Tibial nerve (tissue), 4 donors: ENCODE measurements at places on chromosomes 13 and 19. TPM values are rescaled to one million over a fixed set of nuclear protein-coding genes. Genes with fewer than 3 reads are reported as not detected.

Gene ADGRE3
- not detected for total RNA-seq

DNA sequence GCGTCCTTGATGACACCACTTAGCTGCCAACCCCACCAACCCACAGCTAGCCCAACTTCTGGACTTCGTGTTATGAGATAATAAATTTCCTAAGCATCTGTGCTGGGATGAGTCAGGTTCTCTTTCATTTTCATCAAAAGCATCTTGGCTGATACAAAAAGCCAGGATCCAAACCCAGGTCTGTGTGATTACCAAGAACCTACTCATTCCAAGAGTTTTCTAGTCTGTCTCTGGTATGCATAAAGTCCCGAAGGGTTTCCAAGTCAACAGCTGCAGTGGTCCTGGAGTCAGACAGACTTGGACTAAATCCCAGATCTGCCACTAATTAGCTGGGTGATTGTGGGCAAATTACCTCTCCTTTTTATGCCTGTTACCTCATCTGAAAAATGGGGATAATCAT, 55.5 kb upstream of the SERP2 start:
- no peak for DNase-seq
- H3K4me1 ChIP-seq, result peaks cover 14% of the 10 kb centered on the region
- no peaks in the 10 kb centered on the region for H3K36me3 ChIP-seq
- H3K27ac ChIP-seq, result no peak overlapping the region
- H3K4me3 ChIP-seq, result no peak overlapping the region

DNA sequence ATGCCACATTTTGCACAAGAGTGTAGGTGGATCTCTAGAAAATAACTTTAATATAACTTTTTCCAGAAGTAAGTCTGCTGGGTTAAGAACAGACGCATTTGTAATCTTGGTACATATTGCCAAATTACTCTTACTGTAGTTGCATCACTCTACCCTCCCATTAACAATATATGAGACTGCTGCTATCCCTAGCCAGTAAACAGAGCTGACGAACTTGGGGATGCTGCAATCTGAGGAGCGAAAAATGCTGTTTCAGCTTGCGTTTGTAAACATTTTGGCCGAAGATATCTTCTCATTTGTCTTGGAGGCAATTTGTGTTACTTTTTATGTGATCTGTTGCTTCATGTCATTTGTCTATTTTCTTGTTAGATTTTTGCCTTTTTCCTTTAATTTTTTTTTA, 1482.8 kb downstream of the OLFM4 start:
- H3K4me1 ChIP-seq, result no peaks in the 10 kb centered on the region
- no peaks in the 10 kb centered on the region for H3K36me3 ChIP-seq
- no peaks in the 10 kb centered on the region for H3K27me3 ChIP-seq
- H3K27ac ChIP-seq, result no peak overlapping the region
- H3K4me3 ChIP-seq, result no peak overlapping the region

Gene SLC17A7
- total RNA-seq, result 7.0 TPM

GRCh38 chr19:2582984-2583956, 107.3 kb downstream of the GADD45B start:
- H3K36me3 ChIP-seq, result no peaks in the 10 kb centered on the region
- H3K27ac ChIP-seq, result no peak overlapping the region
- H3K4me1 ChIP-seq, result no peaks in the 10 kb centered on the region
- DNase-seq, result no peak

DNA sequence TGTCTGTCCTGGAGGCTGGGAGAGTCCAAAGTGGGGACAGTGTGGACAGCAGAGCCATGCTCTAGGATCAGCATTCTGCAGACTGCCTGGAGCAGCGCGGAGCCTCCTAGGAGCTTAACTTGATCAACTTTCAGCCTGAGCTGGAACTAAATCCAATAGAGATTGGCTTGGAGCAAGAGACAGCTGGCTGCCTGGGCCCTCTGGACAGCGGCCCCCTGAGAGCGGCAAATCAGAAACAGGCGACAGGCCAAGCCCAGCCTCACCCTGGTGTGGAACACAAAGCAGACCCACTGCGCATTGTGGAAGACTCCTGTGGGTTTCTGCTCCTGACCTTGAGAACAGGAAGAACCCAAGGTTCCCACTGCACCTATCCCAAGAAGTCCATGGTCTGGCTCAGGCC, 462.2 kb downstream of the TSHZ3 start:
- peaks cover 9% of the 10 kb centered on the region for H3K4me1 ChIP-seq
- no peaks in the 10 kb centered on the region for H3K36me3 ChIP-seq
- H3K27ac ChIP-seq, result no peak overlapping the region

GRCh38 chr13:50126263-50126992, 111.2 kb downstream of the KCNRG start:
- peaks cover 69% of the 10 kb centered on the region for H3K4me1 ChIP-seq
- H3K4me3 ChIP-seq, result peak overlapping the region; percentile 97

GRCh38 chr13:95479731-95480130, 72.8 kb upstream of the CLDN10 start:
- H3K4me1 ChIP-seq, result no peaks in the 10 kb centered on the region
- no peak overlapping the region for H3K4me3 ChIP-seq
- no peak overlapping the region for H3K27ac ChIP-seq
- H3K36me3 ChIP-seq, result no peaks in the 10 kb centered on the region
- H3K27me3 ChIP-seq, result no peaks in the 10 kb centered on the region
- DNase-seq, result no peak

GRCh38 chr19:8089664-8090601, 37.4 kb downstream of the CCL25 start:
- DNase-seq, result no peak
- no peaks in the 10 kb centered on the region for H3K4me1 ChIP-seq
- no peak overlapping the region for H3K4me3 ChIP-seq
- H3K27me3 ChIP-seq, result no peaks in the 10 kb centered on the region
- no peaks in the 10 kb centered on the region for H3K36me3 ChIP-seq

GRCh38 chr13:63542770-63543169, 2127.1 kb upstream of the PCDH20 start:
- no peaks in the 10 kb centered on the region for H3K4me1 ChIP-seq
- no peaks in the 10 kb centered on the region for H3K27me3 ChIP-seq
- no peak overlapping the region for H3K27ac ChIP-seq

Gene CA11
- total RNA-seq, result 3.1 TPM

DNA sequence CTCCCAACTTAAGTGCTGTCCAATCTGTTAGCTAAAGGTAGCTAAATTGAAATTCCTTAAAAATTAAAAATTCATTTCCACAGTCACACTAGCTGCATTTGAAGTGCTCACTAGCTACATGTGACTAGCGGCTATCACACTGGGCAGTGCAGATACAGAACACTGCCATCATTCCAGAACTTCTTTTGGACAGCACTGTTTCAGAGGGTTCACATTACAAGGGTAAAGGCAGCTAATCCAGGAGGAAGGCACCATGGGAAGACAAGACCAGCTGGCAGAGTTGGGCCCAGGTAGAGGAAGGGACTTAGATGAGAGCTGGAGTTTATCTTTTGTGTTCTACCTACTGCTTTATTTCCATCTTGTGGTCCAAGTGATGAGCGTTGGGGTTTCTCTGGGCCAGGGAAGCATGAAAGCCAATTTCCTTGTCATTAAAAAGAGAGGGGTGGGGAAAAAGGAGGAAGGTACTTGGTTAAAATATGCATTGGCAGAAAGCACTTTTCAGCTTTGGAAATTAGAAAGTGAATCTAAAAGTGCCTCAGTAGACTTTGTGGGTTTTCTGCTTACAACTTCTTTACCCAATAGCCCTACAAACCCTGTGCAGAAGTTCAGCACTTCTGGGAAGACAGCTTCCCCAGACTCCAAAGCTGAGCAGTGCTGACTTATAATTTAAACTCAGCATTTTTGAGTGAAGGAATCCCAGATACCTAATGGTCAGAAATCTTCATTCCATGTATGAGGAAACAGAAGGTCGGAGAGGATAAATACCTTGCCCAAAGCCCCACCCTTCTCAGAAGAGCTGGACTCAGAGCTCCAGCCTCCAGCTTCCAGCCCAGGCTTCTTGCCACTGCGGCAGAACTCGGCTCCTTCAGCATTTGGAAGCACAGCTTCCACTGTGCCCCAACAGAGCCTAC, 49.5 kb downstream of the ATP7B start:
- no peak overlapping the region for H3K4me3 ChIP-seq
- no peaks in the 10 kb centered on the region for H3K27me3 ChIP-seq
- H3K36me3 ChIP-seq, result peaks cover 42% of the 10 kb centered on the region
- no peak for DNase-seq
- H3K4me1 ChIP-seq, result no peaks in the 10 kb centered on the region
- H3K27ac ChIP-seq, result no peak overlapping the region

- no peaks in the 10 kb centered on the region for H3K27me3 ChIP-seq
- peak overlapping the region; percentile 55 for H3K27ac ChIP-seq
- peaks cover 43% of the 10 kb centered on the region for H3K4me1 ChIP-seq
- no peak for DNase-seq
Measured at GRCh38 chr19:2495651-2496316, 19.9 kb downstream of the GADD45B start.

Gene PLVAP
- total RNA-seq, result 142 TPM

Gene VSTM1
- not detected for total RNA-seq

GRCh38 chr19:56712611-56713276, 41.2 kb upstream of the ZNF835 start:
- DNase-seq, result no peak
- no peaks in the 10 kb centered on the region for H3K36me3 ChIP-seq
- no peak overlapping the region for H3K27ac ChIP-seq
- no peaks in the 10 kb centered on the region for H3K4me1 ChIP-seq
- no peaks in the 10 kb centered on the region for H3K27me3 ChIP-seq
- no peak overlapping the region for H3K4me3 ChIP-seq

Gene SERPINE3
- total RNA-seq, result 0.87 TPM

- H3K27me3 ChIP-seq, result no peaks in the 10 kb centered on the region
- H3K27ac ChIP-seq, result no peak overlapping the region
- no peaks in the 10 kb centered on the region for H3K36me3 ChIP-seq
- no peak overlapping the region for H3K4me3 ChIP-seq
Measured at GRCh38 chr13:24274452-24275021, 34.8 kb upstream of the C1QTNF9 start.
